DMS 273 treated with DMSO at 0.1 percent for 48 hours (cell line): ENCODE measurements at places on chromosomes 2 and 18.

DNA sequence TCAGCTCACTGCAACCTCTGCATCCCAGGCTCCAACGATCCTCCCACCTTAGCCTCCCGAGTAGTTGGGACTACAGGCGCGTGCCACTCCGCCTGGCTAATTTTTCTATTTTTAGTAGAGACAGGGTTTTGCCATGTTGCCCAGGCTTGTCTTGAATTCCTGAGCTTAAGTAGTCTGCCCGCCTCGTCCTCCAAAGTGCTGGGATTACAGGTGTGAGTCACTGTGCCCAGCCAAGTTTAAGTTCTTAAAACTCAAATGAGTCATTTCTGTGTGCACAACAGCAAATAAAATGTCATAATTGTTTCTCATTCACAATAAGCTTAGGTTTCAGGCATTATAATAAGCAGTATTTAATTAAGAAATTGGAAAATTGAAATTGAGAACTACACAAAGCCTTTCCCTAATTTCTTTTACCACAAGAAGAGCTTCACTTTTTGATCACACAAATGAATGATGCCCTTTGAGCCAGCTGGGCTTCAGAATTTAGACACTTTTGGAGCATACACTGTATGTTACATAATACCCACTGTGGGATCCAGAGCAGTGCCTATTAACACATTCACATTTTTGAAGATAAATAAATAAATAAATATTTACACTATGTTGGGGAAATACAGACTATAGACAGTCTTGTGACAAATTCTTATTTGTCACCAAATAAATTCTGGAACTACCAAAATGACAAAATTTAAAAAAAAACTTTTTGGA, 8.6 kb upstream of the ME2 start:
- DNase-seq: no peak

DNA sequence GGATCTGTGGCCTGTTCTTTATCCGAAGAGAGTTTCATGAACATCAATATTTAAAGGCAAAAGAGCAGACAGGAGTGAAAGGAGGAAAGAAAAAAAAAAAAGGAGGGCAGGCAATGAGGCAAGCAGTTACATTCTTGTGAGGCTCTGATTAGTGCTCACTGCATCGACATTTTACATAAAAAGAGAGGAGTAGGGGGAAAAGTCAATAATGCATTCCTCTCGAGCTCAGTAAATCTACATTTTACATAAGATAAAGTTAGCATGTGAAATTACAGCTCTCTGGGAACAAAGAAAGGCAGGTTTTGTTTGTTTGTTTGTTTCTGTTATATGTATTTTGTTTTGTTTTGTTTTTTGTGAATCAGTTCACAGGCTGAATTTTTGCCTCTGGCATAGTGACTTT, 187.1 kb upstream of the ARL4C start:
- no peak for DNase-seq

GRCh38 chr2:191128172-191128910, 22.5 kb downstream of the STAT4 start:
- no peak for DNase-seq

- DNase-seq: no peak
Measured at GRCh38 chr2:17190527-17190926, 327.7 kb downstream of the RAD51AP2 start.

DNA sequence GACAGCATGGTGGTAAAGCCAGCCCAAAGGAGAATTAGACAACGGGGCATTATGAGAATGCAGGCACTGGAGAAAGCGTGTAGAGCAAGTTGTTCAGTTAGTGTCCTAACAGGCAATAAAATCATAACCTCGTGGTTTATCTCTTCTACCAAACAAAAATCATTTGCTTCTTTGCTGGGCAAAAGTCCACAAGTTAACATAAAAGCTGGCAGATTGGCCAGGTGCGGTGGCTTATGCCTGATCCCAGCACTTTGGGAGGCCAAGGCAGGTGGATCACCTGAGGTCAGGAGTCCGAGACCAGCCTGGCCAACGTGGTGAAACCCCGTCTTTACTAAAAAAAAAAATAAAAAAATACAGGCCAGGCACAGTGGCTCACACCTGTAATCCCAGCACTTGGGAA, 364.1 kb downstream of the SETBP1 start:
- no peak for DNase-seq

- no peak for DNase-seq
Measured at GRCh38 chr2:60028849-60029565, 524.4 kb downstream of the BCL11A start.

- no peak for DNase-seq
Measured at GRCh38 chr2:150939087-150939486, 322.6 kb downstream of the RBM43 start.
